Choroid plexus epithelial cell (primary cell): ENCODE measurements at places on chromosomes 12 and 14.

DNA sequence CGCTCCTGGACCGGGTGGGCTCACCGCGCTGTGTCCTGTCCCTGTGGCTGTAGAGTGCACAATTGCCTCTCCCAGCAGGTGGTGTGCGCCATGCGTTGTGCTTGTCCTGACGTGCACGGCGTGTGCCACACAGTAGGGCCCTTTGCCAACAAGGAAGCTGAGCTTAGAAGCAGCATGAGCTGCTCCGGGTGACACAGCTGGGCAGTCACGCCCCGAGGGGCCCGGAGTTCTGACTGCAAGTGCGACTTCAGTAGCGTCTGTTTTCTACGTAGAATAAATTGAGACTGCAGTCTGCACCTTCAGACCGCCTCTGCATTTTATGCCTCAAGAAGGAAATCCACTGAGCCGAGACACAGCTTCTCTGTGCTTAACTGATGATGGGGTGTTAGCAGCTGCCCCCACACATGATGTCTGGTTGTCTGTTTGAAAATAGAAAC, 81.6 kb downstream of the ADGRD1 start:
- no peak for DNase-seq

DNA sequence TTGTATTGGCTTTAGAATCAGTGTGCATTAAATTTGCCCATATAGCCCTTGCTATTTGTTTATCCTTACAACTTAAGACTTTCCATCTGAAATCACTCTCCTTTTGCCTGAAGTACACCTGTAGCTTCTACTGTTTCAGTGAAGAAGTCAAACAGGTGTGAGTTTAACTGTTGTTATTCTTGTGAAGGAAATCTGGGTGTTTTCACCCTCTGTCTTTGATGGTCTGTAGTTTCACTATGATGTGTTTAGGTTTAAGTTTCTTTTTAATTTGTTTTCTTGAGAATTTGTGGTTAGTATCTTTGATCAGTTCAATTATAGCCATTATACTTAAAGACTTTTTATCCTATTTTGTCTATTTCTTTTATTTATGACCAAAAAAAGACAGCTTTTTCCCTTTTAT, 68.9 kb upstream of the BBS10 start:
- DNase-seq, result no peak

DNA sequence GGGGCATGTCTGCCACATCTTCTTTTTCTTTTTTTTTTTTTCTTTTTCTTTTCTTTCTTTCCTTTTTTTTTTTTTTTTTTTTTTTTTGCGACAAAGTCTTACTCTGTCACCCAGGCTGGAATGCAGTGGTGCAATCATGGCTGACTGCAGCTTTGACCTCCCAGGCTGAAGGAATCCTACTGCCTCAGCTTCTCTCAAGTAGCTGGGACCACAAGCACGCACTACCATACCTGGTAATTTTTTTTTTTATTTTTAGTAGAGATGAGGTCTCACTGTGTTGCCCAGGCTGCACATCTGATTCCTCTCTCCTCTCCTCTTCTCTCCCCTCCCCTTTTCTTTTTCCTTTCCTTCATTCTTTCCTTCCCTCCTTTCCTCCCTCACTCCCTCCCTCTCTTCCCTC, 18.5 kb downstream of the SLC15A5 start:
- peak; percentile 4 for DNase-seq

DNA sequence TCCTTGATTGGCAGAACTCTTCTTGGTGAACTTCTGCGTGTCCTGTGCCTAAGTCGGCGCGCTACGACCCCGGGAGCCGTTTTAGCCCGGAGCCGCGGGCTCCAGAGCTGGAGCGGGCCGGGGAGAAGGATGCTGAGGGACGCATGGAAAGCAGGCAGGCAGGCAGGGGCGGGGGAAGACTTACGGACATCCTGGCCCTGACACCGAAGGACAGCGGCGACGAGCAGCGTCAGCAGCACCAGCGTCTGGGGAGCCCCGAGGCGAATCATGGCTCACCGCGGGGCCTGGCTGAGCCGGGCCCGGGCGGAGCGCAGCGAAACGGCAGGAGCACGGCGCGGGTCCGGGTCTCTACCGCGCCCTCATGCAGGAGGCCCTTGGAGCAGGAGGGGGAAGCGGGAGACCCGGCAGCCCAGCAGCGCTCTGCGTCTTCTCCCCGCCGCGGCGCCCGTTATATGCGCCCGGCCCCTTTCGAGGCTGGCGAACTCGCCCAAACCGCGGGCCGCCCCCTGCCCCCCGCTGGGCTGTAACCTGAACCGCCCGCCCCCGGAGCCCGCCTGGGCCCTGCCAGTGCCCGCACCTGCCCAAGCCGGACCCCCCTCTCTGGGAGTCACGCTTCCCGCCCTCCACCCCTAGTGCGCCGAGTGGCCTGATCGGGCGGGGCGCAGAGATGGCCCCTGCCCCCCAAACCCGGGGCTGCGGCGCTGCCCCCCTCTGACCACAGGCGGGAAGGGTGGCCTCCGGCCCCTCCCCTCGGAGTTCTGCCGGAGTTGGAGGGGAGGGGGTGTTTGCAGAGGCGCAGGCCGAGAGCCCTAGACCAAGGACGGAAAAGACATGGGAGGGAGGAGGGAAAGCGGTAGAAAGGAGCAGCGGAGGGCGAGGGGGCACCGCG, at the start of gene COL2A1:
TSS of gene COL2A1 (minus strand) at position 424 of the 889 bp plus-strand sequence. CDS start at position 269, 155 bp downstream.
- no peak for DNase-seq

- no peak for DNase-seq
Measured at GRCh38 chr12:98408681-98409080, 106.7 kb upstream of the TMPO start.
